Uterus (tissue), 4 donors: ENCODE measurements at places on chromosomes 5 and 9. TPM values are rescaled to one million over a fixed set of nuclear protein-coding genes. Genes with fewer than 3 reads are reported as not detected.

The TNC gene
- 79.7 TPM for total RNA-seq

The COL15A1 gene
- 160 TPM for total RNA-seq

The CDH6 gene
- 8.4 TPM for total RNA-seq

The CDX1 gene
- total RNA-seq = 0.41 TPM

The PCDH1 gene
- 29.2 TPM for total RNA-seq

The EQTN gene
- total RNA-seq = 2.8 TPM

The SPTAN1 gene
- total RNA-seq = 368 TPM

The PTPRD gene
- total RNA-seq = 1.2 TPM

The TGFBI gene
- total RNA-seq = 33.3 TPM

The NIM1K gene
- 0.26 TPM for total RNA-seq

The PCDHB10 gene
- 6.2 TPM for total RNA-seq

GRCh38 chr5:53537711-53538110, 22.7 kb upstream of the NDUFS4 start:
- no peak for DNase-seq
- H3K36me3 ChIP-seq = no peaks in the 10 kb centered on the region
- no peaks in the 10 kb centered on the region for H3K27me3 ChIP-seq
- no peak overlapping the region for H3K27ac ChIP-seq

DNA sequence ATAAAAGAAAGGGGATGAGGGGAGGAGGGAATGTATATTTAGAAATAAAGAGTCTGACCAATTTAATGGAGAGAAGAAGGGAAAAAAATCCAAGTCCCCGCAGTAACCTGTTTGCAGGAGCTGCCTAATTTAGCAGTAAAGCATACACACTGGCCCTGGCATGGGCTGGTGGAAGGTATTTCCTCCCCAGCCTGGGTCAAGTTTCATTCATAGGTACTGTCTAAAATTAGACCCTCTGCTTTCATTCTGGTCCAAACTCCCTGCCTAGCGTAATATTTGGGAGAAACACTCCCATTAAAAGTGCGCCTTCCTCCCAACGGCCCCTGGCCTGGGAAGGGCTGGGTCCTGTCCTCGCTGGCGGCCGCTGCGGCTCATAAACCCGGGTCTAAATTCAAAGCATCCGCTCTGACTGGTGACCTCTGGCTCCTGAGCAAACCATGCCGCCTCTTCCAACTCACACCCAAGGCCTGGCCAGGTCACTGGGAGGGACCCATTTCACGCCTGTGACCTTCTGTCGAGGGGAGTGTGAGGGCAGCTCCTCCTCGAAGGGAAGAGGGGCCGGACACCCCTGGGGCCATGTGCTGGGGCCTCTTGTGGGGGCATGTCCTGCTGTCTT, 123.2 kb downstream of the FGF18 start:
- no peak for DNase-seq
- no peaks in the 10 kb centered on the region for H3K27me3 ChIP-seq
- H3K4me3 ChIP-seq = no peak overlapping the region
- H3K36me3 ChIP-seq = no peaks in the 10 kb centered on the region
- H3K27ac ChIP-seq = no peak overlapping the region

GRCh38 chr5:36217988-36218387, 23.7 kb downstream of the NADK2 start:
- H3K36me3 ChIP-seq = no peaks in the 10 kb centered on the region
- H3K4me1 ChIP-seq = no peaks in the 10 kb centered on the region
- no peaks in the 10 kb centered on the region for H3K27me3 ChIP-seq
- no peak for DNase-seq

- no peak overlapping the region for H3K27ac ChIP-seq
- H3K36me3 ChIP-seq = no peaks in the 10 kb centered on the region
- no peak overlapping the region for H3K4me3 ChIP-seq
- H3K4me1 ChIP-seq = peaks cover 3% of the 10 kb centered on the region
Observed at GRCh38 chr5:144207875-144208444, 37.3 kb downstream of the KCTD16 start.

GRCh38 chr9:137192859-137193258, 4.4 kb downstream of the SSNA1 start:
- peaks cover 9% of the 10 kb centered on the region for H3K4me1 ChIP-seq
- no peaks in the 10 kb centered on the region for H3K36me3 ChIP-seq
- DNase-seq = no peak
- H3K27ac ChIP-seq = no peak overlapping the region

- H3K4me3 ChIP-seq = no peak overlapping the region
- no peaks in the 10 kb centered on the region for H3K36me3 ChIP-seq
- no peaks in the 10 kb centered on the region for H3K4me1 ChIP-seq
- no peaks in the 10 kb centered on the region for H3K27me3 ChIP-seq
Observed at GRCh38 chr9:75385236-75385635, 296.9 kb downstream of the OSTF1 start.

GRCh38 chr5:76443066-76443800, 40.1 kb downstream of the IQGAP2 start:
- no peaks in the 10 kb centered on the region for H3K4me1 ChIP-seq
- no peaks in the 10 kb centered on the region for H3K36me3 ChIP-seq
- no peak overlapping the region for H3K27ac ChIP-seq

- peak overlapping the region; percentile 60 for H3K27ac ChIP-seq
- H3K27me3 ChIP-seq = peaks cover 53% of the 10 kb centered on the region
- no peak for DNase-seq
- no peaks in the 10 kb centered on the region for H3K36me3 ChIP-seq
- no peak overlapping the region for H3K4me3 ChIP-seq
- no peaks in the 10 kb centered on the region for H3K4me1 ChIP-seq
Observed at GRCh38 chr5:43000111-43000840, 39.8 kb downstream of the ANXA2R start.

DNA sequence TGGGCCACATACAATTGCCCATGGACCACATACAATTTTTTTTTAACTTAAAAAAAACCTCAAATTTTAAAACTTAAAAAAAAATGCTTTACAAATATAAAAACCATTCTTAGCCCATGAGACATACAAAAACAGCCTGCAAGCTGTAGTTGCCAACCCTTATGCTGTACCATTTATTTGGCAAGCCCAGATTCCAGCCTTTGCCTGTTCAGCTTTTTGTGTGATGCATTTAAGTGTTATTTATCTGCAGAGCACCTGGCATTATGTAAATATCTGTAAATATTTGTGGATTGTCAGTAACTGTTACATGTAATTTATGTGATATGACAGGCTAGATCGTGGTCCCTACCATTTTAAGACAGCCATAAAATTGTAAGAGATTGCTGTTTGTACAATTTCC, 32.6 kb downstream of the HEXB start:
- H3K27ac ChIP-seq = no peak overlapping the region
- H3K36me3 ChIP-seq = no peaks in the 10 kb centered on the region
- no peaks in the 10 kb centered on the region for H3K27me3 ChIP-seq
- no peaks in the 10 kb centered on the region for H3K4me1 ChIP-seq
- H3K4me3 ChIP-seq = no peak overlapping the region

DNA sequence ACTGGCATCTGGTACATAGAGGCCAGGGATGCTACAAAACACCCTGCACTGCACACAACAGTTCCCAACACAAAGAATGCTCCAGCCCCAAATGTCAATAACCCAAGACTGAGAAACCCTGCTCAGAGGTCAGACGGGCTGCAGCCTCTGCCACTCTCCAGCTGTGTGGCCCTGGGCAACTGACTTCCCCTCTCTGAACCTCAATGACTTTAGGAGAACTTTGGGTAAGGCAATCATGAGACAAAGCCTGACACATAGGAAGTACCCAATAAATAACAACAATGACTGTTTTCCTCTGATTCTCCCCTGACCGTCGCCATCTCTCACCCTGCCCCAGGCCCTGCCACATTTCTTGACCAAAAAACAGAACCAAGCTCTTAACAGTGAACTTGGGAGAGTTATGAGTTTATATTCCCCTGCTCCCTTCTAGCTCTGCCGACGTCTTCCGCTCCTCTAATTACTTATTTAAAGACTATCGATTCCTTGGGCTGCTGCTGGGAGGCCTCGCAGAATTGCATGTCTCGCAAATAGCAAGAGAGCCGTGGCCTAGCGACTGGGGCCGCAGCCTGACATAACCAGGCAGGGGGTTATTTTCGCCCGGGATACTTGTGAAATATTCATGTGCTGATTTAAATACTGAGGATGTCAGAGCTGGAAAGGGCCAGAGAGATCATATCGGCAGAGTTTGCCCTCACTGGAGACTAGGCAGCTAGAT, 24.5 kb upstream of the CRB2 start:
- H3K27ac ChIP-seq = no peak overlapping the region
- DNase-seq = no peak
- no peaks in the 10 kb centered on the region for H3K4me1 ChIP-seq
- no peaks in the 10 kb centered on the region for H3K27me3 ChIP-seq
- H3K36me3 ChIP-seq = no peaks in the 10 kb centered on the region

GRCh38 chr9:112046181-112046580, 128.9 kb downstream of the SUSD1 start:
- no peaks in the 10 kb centered on the region for H3K36me3 ChIP-seq
- DNase-seq = no peak
- no peak overlapping the region for H3K27ac ChIP-seq
- H3K4me1 ChIP-seq = peaks cover 9% of the 10 kb centered on the region

GRCh38 chr5:14464671-14465070, 116.9 kb upstream of the OTULINL start:
- H3K27ac ChIP-seq = no peak overlapping the region
- H3K4me1 ChIP-seq = no peaks in the 10 kb centered on the region
- no peaks in the 10 kb centered on the region for H3K27me3 ChIP-seq
- no peaks in the 10 kb centered on the region for H3K36me3 ChIP-seq

GRCh38 chr9:21294364-21294774, 10.7 kb downstream of the IFNA5 start:
- no peak for DNase-seq
- no peaks in the 10 kb centered on the region for H3K4me1 ChIP-seq
- no peaks in the 10 kb centered on the region for H3K27me3 ChIP-seq
- H3K36me3 ChIP-seq = no peaks in the 10 kb centered on the region

- no peak overlapping the region for H3K27ac ChIP-seq
- H3K36me3 ChIP-seq = no peaks in the 10 kb centered on the region
- no peak for DNase-seq
- no peaks in the 10 kb centered on the region for H3K27me3 ChIP-seq
- no peaks in the 10 kb centered on the region for H3K4me1 ChIP-seq
- H3K4me3 ChIP-seq = no peak overlapping the region
Observed at GRCh38 chr9:122051351-122052321, 41.5 kb downstream of the TTLL11 start.
